T-helper 2 cell treated with Interferon-gamma antibody and Interleukin-4, amounts not matched to agents 100 ng/mL and 5 ng/mL, for 36 hours (primary cell): ENCODE measurements at places on chromosomes 12 and 14. TPM values are rescaled to one million over a fixed set of nuclear protein-coding genes. Genes with fewer than 3 reads are reported as not detected.

Gene NR1H4
- not detected in 2 replicates for total RNA-seq

Gene RAB21
- total RNA-seq, result 63.1 and 64.7 TPM in 2 replicates

Gene SYNDIG1L
- not detected in 2 replicates for total RNA-seq

Gene C12orf54
- not detected in 2 replicates for total RNA-seq

Gene RTL1
- total RNA-seq, result not detected in 2 replicates

Gene NINJ2
- total RNA-seq, result 8.4 and 8.6 TPM in 2 replicates

Gene CAPZA3
- total RNA-seq, result not detected in 2 replicates

Gene BCL11B
- total RNA-seq, result 79.2 and 79.6 TPM in 2 replicates

Gene FSCB
- total RNA-seq, result not detected in 2 replicates

Gene C12orf75
- 300 and 311 TPM in 2 replicates for total RNA-seq

Gene ACVRL1
- not detected in 2 replicates for total RNA-seq

Gene CD69
- total RNA-seq, result 83.7 and 86.5 TPM in 2 replicates

Gene PRH2
- total RNA-seq, result not detected in 2 replicates

Gene RTN1
- total RNA-seq, result not detected in 2 replicates
